ENCODE measurements at places on chromosomes 3 and 15.

DNA sequence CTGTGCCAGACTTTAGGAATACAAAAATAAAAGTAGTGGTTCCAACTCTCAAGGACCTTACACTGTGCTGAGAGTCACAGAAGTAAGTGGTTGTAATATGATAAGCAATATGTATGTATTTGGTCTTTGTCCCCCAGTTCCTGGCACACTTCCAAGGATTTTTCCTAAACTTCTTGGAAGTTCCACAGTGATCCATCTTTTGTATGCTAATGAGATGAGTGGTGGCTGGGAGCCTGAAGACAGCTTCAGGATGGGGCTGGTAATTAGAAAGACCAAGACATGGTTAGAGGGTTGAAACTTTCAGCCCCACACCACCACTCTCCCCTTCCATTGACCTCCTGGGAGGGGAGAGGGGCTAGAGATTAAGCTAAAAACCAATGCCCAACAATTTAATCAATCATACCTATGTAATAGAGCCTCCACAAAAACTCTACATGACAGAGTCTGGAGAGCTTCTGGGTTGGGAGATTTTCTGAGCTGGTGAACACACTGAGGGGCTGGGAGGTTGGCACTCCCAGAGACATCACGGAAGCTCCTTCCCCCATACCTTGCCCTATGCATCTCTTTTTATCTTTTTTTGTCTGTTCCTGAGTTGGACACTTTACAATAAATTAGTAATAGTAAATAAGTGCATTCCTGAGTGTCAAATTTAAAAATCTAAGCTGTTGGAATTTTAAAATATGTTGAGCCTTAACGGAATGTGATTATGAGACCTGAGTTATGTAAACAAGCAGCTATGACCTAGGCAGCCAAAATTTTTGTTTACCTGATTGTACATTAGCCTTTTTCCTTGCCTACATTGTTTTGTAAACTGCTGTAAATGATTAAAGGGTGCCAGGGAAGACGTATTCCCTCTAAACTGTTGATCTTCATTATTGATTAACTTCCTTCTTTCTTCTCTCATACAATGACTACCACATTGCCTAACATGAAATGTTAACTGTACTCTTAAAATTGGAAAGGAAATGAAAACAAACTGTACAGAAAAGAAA lies 24.3 kb downstream of the CD200R1L start:
- no peak for DNase-seq

GRCh38 chr15:75760704-75761435 lies 48.2 kb upstream of the CSPG4 start:
- DNase-seq = no peak

- no peak for DNase-seq
Observed at GRCh38 chr3:141542202-141542969, 55.6 kb downstream of the RASA2 start.

DNA sequence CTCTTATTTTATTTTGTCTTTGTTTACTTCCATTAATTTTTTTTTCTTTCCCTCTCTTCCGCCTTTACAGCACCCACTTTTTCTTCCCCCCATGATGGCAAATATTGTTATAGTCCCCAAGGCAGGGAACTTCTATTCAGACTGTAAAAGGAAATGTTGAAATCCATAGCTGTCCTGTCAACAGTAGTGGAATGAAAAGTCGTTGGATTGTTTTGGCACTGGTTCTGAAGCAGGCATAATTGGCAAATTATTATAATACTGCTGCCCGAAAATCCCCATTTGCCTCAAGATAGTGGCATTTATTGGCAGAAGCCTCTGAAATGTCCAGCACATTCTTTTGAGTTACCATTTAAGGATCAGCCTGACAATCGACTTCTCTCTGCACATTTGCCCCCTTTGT lies 150.6 kb downstream of the TPRG1 start:
- no peak for DNase-seq

DNA sequence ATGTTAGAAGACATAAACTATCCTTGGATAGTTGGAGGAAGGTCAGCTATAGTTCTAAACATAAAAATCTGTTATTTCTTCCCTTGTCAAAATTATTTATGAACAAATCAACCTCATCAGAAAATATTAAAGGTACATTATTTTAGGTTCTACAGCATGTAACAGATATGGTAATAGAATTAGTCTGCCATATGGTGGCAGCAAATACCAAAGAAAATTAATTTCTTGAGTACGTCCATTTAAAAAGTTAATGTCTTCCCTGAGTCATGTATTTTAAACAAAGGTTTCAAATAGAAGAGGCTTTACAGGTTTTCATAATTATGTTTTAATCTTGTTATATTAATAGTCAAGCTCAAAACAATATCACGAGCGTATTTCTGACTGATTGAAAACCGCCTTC lies 17.9 kb upstream of the ANKRD28 start:
- no peak for DNase-seq

- DNase-seq = no peak
Observed at GRCh38 chr3:112633757-112634156, 7.2 kb downstream of the CCDC80 start.

- no peak for DNase-seq
Observed at GRCh38 chr15:97761110-97761509, 199.4 kb upstream of the ARRDC4 start.

DNA sequence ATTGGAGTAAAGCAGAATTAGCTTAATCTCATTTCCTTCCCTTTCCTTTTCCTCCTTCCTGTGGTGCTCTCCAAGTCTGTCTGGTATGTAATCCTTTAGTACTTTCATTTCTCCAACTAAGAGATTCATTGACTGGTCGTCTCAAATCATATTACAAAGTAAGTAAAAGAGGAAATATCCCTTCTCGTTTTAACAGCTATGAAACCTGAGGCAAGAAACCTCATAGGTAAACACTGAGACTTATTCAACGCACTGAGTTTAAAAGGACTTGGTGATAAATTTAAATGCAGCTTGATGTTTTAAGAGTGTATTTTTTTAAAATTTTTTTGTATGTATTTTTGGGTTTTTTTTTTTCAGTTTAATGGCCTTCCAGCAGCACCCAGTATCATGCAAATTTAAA lies 117.2 kb upstream of the LRRC3B start:
- DNase-seq = no peak

GRCh38 chr15:75446151-75446550 lies 5.3 kb downstream of the SIN3A start:
- DNase-seq = no peak

DNA sequence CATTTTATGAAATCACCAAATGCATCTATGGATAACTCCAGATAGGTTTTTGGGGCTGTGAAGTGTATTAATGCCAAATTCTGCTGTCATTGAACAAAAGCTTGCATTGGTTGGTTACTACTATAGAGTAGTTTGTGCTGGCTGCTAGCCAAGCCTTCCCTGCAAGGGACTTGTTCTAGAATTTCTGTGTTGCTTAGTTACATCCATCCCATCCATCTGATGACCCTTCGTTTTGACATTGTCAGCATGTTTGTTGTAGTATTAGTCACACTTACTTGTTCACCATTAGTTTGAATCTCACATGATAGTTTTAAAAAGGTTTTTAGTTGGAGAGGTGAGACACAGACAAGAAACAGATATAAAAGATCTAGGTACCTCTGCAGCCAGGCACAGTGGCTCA lies 7.0 kb upstream of the NIPA2 start:
- no peak for DNase-seq

DNA sequence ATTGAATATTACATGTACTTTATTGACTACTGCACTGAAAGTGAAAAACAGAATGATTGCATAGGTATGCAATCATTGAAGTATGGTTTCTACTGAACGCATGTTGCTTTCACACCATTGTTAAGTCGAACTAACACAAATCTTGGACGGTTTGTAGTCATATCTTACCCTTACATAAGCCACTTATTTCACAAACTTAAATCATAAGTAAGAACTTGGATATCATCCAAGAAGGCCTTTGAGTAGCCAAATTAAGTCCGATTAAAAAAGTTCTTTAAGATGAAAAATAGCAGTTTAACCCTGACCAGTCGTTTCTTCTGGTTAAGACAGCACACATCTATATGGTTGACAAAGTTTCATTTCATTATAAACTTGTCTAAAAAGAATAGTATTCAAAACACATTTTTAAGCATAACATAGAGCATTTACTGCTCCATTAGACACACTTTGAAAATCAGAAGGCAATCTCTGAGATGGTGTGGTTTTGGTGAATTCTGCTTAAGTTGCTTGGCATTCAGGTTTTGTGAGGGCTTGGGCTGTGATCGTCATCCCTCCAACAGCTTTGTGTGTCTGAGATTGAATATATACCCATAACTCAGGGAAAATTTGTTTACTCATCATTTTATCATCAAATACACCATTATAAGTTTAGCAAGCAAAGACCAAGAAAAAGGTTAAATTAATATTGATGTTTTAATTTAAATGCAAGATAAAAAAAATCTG lies 92.2 kb downstream of the NFKBIZ start:
- no peak for DNase-seq

- no peak for DNase-seq
Observed at GRCh38 chr15:75736256-75736655, 23.6 kb upstream of the CSPG4 start.

- DNase-seq = no peak
Observed at GRCh38 chr3:115862849-115863248, 239.5 kb downstream of the GAP43 start.

- no peak for DNase-seq
Observed at GRCh38 chr3:55162031-55162795, 234.4 kb upstream of the LRTM1 start.

DNA sequence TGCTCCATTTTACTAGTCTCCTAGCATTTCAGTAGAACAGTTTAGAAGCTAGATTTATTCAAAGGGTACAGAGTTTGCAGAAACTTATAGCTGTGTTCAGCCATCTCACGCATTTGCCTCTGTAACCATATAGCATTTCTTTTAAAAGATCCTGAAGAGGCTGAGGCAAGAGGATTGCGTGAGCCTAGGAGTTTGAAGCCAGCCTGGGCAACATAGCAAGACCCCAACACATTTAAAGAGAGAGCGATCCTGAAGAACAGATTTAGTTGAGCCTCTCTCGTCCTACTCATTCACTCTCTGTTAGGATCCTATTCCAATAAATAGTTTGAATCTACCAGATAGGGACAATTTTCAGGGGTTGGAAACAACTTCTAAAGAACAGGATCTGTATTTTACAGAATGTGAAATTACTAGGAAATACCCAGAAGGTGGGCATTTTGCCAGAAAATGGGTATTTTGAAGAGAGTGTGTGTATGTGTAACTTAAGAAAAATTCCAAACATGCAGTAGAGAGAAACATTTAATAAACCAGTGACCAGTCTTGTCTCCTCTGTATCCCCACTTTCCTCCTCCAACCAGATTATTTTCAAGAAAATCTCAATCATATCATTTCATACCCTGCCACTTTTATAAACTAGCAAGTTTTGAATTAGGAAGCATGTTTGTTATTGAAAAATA lies 4.5 kb downstream of the EIF3J start:
- DNase-seq = no peak

GRCh38 chr3:107870096-107870495 lies 220.7 kb downstream of the CD47 start:
- DNase-seq = no peak

DNA sequence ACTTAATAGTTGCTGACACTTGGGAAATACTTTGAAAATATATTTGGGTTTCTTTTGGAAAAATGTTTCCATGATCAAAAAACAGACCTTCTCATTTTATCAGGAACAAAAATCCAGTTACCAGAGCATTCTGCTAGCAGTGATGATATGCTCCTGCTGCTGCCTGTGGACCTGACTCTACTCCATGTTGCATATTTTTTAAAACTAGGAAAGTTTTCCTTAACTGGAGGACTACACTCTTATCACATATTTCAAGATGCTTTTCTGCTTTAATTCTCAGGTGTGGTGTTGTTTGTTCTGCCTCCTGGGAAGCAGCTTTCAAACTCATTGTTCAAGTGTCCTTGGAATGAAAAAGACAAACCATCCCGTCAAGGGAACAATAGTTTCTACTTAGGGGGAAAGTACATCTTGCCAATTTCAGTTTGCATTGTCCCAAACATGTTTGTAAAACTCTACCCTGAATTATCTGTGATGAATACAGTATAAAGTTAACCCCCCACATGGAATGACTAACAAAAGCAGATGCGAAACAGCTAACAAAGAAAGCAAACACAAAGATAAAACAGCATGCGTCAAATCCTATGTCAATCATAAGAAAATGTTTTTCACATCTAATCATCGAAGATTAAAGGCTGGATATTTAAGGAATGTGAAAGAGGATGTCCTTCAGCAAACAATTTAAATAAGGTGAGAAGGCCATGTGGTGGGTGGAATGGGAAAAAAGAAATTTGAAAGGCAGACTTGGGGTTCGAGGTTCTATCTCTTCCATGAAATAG lies 40.1 kb upstream of the PSMD6 start:
- no peak for DNase-seq

DNA sequence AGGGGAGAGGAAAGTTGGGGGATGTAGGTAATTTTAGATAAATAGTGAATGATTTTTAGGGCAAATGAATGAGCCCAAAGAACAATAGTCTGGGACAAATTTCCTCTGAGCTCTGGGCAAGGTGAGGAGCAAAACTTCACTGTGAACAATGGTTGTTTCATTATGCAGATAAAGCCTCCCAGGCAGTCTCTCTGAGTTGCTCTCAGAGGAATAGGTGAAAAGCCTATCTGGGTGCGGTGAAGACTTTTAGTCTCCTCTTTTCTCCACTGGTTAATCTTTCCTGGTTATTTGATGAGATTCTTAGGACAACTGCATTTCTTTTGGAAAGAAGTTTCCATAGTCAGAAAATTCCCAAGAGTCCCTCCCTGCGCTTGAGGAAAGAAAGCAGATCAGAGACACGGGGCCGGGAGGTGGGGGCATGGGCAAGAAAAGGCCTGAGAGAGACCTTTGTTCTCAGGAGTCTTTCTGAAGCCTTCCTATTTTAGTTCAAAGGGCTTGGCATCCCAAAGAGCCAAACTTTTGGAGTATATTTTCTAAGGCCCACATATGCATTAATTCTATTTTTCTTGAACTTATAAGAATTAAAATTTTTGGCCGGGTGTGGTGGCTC lies 353.6 kb upstream of the SLCO3A1 start:
- no peak for DNase-seq

DNA sequence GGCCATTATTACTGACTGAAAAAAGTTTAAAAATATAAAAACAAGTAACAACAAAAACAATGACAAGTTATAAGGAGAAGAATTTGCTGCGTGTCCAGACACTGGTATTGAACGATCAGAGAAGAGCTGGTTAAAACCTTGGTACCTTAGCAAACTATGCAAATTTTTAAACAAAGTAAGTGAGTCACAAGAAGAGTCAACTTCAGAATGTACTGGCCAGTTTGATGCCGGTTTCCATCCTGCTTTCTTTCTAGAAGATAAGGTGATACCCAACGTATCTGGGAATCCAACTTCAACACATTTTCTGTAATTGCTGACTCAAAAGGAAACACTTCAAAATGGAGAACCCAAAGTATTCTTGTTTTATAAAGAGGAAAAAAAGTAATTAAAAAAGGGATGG lies 49.8 kb downstream of the RUBCN start:
- DNase-seq = no peak

DNA sequence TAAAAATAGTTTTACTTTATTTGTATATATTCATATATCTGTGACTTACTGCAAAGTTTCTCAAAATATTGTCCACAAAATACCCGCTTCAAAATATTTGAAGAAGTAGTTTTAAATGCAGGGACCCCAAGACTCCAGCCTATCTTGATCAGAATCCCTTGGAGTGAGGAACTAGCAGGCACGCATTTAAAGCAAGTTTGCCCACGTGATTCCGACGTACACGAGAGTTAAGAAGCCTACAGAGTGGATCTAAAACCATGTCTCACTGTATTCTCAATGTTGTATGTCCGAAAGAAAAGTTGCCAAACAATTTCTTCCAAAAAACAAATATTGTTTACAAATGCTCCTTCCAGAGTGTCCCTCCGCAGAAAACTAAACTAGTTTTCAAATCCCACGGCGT lies 1.7 kb downstream of the GABRB3 start:
- DNase-seq = no peak

- DNase-seq = no peak
Observed at GRCh38 chr15:92151741-92152140, 241.9 kb upstream of the ST8SIA2 start.
